KBM-7 (cell line): ENCODE measurements at places on chromosomes 3 and 15.
A peak's percentile ranks its signal among the peaks of the same experiment; 100 is the strongest.

DNA sequence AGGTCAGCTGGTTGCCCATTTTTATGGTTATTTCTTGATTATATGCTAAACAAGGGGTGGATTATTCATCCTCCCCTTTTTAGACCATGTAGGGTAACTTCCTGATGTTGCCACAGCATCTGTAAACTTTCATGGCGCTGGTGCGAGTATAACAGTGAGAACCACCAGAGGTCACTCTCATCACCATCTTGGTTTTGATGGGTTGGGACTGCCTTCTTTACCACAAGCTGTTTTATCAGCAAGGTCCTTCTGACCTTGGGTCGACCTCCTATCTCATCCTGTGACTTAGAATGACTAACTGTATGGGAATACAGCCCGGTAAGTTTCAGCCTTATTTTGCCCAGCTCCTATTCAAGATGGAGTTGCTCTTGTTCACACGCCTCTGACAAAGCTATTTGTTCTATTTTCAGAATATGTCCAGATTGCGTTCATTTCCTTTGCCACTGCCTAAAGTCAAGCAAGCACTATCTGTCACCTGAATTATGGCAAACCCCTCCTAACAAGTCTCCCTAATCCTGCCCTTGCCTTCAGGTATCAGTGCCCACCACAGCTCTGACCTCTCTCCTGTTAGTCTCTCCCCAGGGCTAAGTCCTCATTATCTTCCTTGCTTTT lies 308.5 kb downstream of the ROBO2 start:
- DNase-seq, result peak; percentile 21

DNA sequence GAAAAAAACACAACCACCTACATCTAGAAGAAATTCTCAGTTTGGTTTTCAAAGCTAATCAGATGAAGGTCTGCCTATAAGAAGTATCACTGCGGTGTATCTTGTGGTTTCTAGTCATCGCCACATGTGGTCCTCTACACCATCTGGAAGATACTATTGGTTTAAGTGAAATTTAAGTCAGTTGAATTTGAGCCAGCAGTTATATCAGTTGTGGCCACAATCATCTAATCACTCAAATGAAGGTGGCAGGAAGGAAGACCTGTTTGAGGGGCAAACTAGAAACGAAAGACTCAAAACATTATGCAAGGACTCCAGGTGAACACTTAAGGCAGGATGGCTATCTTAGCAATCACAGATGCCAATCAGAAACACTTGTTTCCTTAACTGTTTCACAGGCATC lies 48.7 kb downstream of the ETV5 start:
- peak; percentile 56 for DNase-seq

DNA sequence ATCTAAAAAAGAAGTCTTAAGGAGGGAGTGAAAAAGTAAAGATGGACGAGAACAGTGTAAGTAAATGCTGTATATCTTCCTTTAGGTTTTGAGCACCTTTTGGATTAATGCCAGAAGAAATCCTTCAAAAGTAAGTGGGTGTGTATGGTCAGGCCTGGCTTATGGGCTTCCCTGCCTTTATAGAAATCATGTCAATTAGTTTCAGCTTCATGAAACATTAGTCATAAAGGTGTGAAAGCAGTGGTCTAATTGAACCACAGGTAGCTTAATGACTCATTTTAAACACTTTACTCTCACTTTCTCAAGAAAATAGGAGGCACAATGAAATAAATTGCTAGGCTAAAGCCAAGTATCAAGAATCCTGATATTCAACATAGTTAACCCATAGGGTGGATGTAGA lies 467.4 kb upstream of the DPPA4 start:
- DNase-seq, result no peak

DNA sequence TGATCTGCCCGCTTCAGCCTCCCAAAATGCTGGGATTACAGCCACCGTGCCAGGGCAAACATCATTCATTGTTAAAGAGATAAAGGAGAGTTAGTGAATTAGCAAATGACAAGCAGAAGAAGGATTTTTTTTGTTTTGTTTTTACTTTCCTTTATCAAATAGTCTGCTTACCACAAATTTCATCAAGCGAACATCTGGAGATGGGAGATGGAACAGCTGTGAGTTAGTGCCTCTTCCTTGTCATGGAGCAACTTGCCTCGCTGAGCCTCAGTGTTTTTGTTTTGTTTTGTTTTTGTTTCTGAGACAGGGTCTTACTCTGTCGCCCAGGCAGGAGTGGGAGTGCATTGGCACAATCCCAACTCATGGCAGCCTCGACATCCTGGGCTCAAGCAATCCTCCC lies 15.9 kb downstream of the ZNF860 start:
- DNase-seq, result no peak

DNA sequence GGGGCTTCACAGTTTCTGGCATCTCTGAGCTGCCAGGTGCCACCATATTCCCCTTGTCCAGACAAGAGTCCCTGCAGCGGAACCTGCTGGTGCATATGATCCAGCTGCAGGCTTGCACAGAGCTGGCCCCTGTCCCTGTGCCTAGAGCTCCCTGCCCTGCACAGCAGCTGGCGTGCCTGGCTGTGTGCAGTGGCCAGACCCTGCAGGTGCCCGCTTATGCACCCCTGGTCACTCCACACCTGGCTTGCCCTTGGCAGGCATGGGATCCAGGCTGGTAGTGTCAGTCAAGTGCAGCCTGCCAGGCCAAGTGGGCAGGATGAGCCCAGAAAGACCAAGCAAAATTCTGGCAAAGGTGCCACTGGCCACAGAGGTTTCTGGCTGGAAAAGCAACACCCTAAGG lies 88.6 kb upstream of the TTBK2 start:
- no peak for DNase-seq

- DNase-seq, result peak; percentile 70
Measured at GRCh38 chr3:152474585-152474984, 205.9 kb downstream of the MBNL1 start.

- peak; percentile 43 for DNase-seq
Measured at GRCh38 chr3:100400419-100400779, 490 bp downstream of the TOMM70 start.
